ENCODE measurements at places on chromosomes 5 and 9.

GRCh38 chr5:178281331-178281730, 48.7 kb upstream of the PHYKPL start:
- DNase-seq: no peak

DNA sequence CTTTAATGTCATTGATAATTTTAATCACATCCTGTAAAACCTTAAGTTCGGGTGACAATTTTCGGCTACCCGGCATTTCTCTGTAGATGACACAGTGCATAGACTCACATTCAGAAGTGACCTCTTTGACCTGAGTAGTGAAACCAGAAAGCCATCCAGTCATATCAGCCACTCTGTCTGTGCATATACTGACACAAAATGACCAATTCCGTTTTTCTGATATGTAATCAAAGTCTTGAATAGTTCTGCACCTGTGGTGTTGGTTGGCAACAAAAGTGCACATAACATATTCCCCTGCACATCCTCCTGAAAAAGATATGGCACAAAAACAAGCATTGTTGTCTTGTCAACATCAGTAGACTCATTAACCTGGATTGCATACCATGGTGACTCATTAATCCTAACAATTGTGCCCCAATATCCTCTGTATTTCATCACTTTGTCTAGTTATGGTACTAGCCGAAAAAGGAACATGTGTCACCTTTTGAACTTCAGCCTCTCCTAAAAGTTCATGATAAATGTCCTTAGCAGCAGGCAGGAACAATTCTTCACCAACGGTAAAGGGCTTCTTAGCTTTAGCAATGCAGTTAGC, 4.6 kb upstream of the HNRNPA0 start:
- DNase-seq: no peak

- DNase-seq: no peak
These were observed 94.9 kb downstream of the HTR4 start for GRCh38 chr5:148559461-148559860.

DNA sequence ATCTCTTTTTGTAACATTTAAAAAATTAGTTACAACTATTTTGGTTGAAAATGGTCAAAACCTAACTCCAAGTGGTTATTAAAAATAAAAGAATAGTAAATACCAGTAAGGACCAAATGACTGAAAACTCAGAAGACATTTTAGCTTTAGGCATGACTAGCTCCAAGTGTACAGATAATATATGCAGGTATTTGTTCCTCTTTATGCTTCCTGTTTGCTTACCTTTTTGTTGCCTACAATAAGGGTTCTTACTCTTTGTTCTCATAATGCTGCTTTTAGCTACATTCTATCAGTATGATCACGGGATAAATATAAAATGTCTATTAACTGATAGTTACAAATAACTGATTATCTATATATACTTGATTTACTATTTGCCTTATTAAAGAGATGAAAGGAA, 259.6 kb downstream of the CDH12 start:
- DNase-seq: no peak

DNA sequence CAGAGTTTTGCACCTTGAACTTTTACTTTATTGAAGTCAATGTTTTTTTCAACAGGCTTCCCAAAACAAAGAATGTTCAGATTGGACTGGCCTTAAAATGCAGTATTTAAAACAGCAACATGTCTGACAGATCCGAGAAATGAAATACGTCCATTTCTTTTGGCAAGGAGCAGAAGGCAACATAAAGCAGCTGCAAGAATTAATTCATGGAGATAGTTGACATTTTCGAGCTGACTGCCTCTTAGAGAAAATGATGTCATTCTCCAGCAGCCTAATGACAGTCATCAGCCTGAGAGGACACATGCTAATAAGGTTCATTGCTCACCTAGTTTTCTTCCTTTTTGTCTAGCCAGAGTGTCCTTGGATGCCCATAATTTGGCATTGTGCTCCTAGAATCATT, 232.2 kb upstream of the SEMA6A start:
- DNase-seq: no peak

DNA sequence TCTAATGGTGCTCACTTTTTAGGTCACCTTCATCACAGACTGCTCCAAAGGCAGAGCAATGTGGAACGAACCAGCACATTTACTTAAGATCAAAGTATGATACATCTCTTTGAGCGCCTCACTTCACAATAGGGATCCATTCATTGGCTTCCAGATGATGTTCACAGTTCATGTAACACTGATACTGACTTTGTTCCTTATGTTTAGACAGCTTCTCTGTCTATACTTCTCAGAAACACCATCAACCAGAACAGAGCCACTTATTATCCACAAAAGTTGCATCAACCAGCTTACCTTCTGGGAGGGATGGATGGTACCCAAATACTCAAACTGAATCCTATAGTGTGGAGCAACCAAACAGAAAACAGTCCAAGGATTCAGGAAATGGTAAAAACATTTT, 4.6 kb downstream of the PTAR1 start:
- DNase-seq: no peak

DNA sequence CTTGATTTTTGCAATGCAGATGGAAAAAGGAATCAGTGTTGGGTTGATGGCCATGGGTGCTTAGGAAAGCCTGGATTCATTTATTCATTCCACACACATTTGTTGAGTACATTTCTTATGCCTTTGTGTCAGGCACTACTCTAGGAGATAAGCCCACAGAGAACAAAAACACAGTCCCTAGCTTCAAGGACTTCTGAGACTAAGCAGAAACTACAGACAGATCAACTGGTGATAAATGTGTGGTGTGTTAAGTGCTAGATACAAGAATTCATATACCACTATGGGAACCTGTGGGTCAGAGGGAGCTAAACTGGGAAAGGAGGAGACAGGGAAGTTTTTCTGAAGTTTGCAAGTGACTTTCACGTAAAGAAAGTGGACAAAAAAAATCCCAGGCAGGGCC, 119.9 kb downstream of the CEMIP2 start:
- DNase-seq: no peak

DNA sequence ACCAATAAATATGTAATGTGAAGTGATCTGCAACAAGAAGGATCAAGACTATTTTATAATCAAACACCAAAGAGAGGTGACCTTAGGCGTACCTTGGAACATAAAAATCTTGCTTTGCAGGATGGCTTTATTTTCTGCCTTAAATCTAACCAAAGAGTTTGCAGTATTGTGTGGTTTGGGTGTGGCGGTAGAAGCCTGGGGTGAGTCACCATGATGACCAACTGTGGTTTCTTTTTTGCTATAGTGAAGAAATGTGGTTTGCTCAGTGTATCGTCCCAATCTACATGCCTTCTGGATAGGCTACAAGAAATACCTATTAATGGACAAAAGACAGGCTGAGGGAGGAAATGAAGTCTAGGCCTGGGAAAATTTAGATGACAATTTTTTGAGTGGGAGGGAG, 5.1 kb upstream of the CAST start:
- peak; percentile 93 for DNase-seq

DNA sequence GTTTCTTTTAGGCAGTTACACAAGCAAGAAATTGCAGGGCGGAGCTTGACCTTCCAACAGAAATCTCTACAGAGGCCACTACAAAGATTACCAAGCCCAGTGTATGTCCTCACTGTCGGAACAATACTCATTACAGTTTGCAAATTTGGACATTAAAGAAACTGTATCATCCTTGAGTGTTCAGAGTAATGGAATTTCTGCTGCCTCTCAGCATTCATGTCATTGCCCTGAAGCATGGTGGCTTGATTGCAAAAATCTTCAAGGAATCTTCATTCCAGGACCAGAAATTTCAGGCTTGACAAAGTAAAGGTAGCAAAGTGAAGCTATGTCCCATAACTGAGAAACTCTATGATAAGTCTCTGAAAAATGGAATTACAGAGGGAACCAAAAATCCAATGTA, 134.6 kb upstream of the MAP3K1 start:
- DNase-seq: peak; percentile 9

DNA sequence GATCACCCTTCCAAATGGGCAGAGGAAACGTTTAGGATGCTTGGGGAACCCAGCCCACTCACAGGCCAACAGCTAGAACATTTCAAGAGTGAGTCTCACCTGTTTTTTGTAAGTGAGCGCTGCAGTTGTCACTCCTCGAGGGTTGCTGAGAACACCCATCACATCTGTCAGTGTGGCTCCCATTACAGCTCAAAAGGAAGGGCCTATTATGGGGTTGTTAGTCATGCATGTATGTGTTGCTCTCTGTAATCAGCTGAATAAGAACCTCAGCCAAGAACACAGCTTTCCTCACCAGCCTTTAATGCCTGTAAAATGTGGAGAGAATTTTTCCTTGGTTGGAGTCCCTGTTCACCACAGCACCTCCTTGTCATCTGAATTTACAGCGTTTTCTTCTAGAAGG, 196.3 kb upstream of the KLF4 start:
- no peak for DNase-seq

GRCh38 chr9:18448101-18448500, 25.9 kb upstream of the ADAMTSL1 start:
- no peak for DNase-seq

- DNase-seq: peak; percentile 38
These were observed 2.4 kb upstream of the PDLIM7 start for GRCh38 chr5:177499842-177500241.

GRCh38 chr9:128877852-128878251, 3.9 kb downstream of the KYAT1 start:
- DNase-seq: no peak

DNA sequence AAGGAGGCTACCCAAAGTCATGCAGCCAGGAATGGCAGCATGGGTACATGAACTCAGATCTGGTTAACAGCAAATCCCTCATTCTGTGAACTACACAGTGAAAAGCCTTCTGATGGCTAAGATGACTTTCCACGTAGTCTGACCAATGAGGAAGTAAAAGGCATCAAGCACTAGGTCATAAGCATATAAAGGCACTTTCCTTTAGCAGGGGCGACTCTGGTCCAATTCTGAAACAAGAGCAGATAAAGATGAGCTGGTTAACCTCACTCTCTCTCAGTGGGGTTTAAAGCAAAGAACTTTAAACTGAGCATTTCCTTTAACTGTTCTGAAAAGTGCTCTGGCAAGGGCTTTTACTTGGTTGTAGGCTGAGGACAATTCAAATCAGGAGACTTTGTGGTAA, 21.1 kb downstream of the PSMB7 start:
- no peak for DNase-seq

DNA sequence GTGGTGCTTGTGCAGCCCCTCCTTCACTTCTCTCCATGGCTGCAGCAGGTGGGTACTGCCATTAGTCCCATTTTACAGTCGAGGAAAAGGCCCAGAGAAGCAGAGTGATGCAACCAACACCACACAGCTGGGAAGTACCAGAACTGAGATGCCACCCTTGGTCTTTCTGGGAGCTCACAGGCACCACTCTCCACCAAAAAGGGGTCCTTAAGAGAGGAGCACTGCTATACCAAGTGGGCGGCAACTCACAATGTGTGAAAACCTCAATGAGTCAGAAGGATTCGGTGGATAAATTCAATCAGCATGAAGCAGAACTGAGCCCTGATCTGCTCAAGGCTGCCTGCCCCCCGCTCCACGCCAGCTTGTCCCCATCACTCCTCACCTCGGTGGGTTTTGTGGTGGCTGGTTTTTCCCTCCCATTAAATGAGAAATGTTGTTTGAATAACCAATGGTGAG, 213.7 kb downstream of the FSTL4 start:
- no peak for DNase-seq

DNA sequence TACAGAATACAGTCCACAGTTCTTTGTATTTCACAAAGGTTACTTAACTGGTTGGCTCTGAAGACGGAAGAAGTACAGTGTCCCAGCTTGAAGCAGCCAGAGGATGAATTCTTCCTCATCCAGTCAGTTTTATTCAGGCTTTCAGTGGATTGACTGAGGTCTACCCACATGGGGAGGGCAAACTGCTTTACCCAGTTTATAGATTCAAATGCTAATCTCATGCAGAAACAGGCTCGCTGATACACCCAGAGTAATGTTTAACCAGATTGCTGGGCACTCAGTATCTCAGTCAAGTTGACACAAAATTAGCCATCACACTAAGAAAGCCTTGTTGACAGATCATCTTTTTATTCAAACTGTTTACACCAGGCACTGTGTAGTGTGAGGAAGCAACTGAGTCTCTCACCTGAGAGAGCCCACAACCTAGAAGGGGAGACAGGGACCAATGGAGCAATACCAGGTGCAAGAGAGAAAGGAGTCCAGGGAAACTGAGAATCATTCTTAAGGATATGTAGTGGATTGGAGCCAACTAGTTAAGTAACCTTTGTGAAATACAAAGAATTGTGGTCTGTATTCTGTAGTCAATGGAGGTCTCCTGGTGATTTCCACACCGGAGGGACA, 15.9 kb downstream of the LRRC70 start:
- no peak for DNase-seq

DNA sequence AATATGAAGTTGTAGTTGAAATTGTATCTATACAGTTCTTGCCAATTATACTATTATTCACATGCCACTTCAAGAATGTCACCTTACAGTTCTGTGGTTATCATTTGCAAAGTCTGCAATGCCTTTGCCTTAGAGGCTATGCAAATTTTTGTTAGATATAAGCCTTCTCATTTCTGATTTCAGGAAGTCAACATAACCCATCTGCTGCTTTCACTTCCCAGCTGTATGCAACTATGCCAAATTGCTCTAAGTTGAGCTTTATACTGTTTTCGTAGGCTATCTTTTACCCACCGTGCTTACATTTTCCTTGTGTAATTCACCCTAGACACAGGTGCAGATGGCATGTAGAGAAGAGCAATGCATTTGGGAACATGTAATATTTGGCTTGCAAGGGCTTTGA, 1083.0 kb downstream of the CDH9 start:
- no peak for DNase-seq

GRCh38 chr5:50667653-50668595, 1.5 kb downstream of the PARP8 start:
- DNase-seq: peak; percentile 66

DNA sequence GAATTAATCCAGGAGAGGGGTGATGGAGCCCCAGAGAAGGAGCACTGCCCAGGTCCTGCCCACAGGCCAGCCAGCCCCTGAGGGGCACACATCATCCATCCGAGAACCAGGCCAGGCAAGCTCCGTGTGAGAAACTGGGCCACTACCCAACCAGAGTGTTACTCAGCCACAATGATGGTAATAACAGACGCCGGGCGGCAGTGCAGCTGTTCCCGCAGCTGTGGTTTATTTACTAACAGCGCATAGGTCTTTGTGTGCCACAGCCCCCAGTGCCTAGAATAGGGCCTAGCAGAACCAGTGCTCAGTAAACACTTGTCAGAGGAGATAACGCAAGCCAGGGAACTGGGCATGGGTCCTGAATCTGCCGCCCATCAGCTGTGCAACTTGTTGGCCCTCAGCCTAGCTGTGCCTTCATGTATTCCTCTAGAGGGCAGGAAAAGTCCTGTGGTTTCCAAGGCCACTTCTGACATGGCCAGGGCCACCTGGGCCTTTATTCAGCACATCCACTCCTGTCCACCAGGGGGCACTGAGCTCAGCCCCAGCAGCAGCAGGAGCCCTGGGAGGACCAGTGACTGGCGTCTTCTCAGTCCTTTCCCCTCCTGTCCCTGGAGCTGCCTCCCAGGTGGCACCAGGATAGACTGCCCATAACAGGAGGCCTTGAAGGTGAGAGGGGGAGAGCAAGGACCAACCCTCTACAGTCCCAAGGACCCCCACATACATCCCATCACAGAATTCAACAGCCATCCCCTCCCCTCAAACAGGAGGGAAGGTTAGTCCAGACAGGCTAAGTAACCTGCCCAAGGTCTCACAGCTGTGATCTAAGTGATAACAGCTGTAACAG, 2.1 kb downstream of the MXD3 start:
- peak; percentile 75 for DNase-seq

- no peak for DNase-seq
These were observed 69.1 kb downstream of the GDNF start for GRCh38 chr5:37770786-37771185.

All from adipocyte (in vitro differentiated cells).